ENCODE measurements at places on chromosomes 1 and 21.
A peak's percentile ranks its signal among the peaks of the same experiment; 100 is the strongest.

- no peak for DNase-seq
These were observed 12.0 kb upstream of the RBP7 start for GRCh38 chr1:9985001-9985400.

DNA sequence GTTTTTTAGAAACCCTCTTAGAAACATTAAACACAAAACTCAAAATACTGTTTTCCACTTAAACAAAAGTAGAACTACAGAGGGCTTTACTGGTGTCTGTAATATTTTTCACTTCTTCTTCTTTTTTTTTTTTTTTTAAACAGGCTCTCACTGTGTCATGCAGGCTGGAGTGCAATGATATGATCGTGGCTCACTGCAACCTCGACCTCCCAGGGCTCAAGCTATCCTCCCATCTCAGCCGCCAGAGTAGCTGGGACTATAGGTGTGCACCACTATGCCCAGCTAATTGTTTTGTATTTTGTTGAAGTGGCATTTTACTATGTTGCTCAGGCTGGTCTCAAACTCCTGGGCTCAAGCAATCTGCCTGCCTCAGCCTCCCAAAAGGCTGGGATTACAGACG, 194.8 kb downstream of the DAB1 start:
- no peak for DNase-seq

DNA sequence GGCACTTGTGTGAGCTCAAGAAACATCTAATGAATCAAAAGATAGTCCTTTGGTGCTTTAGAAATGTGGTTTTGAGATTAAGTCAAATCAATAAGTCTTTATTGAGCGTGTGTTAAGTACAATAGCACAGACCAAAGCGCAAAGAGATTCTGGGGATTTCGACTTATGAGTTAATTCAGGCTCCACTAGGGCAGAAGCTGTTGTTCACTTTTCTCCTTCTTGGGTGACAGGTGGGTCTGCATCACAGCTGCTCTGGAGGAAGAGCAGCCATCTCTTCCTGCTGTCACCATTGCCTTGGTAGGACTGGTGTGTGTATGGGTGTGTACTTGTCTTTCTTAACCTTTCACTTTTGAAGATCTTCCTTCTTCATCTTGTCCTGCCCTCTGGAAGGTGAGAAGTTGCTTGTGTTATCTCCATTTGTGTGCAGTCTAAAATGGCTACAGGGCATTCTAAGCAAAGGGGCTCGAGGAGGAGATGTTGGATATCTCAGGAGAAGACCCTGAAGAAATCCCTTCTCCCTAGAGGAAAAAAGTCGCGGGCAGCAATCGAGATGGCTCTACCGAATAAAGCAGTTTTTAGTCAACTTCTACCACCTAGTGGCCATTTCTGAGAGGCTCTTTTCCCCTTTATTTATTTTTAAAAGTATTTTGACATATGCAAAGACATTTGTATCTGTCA, 22.9 kb upstream of the DISC1 start:
- peak; percentile 27 for DNase-seq

DNA sequence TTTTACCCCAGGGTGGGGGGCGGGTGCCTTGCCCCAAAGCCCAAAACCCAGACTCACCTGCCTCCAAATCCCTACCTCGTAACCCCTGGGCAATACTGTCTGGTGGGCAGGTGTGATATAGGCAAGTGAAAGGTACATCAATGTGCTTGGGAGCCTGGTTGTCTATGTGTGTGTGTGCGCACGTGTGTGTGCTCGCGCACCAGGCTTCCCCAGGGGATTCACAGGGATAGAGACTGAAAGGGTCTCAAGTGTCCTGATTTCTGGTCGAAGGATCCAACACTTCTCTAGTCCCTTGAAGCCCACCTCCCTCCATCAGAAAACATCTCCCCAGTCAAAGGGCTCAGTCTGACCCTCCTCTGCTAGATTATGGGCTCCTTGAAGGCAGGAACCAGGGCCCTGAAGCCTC, 28.9 kb upstream of the EPB41 start:
- no peak for DNase-seq

DNA sequence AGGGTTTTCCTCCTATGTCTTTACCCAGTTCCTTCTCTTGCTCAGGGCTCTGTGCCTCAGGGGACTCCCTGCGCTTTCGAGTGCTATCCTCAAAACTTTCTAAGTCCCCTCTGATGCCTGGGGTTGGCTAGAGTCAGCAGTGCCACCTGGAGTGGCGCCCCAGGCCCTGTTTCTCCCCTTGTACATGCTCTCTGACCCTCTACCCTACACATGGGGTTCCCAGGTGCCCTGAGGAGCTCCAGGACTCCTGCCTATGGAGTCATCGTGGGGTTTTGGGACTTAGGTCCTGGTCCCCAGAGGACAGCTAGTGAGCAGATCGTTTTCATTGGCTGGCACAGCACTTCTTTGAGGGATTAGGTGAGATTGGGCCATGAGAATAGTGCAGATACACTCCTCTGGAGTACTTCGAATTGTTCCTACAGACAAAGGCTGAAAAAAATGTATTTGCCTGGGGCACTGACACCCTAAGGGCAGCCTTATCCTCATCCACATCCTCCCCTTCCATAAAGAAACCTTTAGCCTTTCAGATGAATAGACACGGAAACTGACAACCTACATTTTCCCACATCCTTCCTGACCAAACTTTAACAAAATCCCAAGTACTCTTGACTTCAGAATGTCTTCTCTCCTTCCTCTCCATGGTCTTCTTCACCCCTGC, 41.5 kb downstream of the LGR6 start:
- DNase-seq: no peak

DNA sequence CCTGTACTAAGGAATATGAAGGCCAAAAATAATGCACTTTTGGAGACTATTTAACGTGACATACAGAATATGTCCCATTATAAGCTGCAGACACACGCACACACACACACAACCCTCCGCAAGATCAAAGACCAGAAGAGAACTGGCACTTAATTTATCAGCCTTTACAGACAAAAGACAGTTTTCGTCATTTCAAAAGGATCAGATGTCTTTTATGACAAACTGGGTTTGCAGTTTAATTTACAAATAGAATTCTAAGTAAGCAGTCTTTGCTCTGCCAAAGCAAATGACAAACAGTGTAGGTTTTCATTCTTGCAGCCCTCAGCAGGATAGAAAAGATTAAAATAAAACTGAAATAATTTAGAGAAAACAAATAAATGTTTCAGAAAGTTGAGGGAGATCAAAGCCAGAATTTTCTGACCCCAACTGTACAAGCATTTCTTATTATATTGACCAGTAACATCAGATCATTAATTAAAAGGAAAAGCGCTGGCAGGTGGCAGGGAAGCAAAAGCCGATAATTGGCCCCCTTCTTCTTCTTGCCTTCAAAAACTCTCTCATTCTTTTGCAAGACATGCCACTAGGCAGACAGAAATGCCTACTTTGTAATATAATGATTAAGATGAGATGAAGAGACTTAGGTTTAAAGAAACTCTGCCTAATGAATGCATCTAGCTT, 169.0 kb downstream of the DENND1B start:
- DNase-seq: no peak

GRCh38 chr1:119535381-119535780, 28.4 kb downstream of the HSD3B1 start:
- DNase-seq: no peak

DNA sequence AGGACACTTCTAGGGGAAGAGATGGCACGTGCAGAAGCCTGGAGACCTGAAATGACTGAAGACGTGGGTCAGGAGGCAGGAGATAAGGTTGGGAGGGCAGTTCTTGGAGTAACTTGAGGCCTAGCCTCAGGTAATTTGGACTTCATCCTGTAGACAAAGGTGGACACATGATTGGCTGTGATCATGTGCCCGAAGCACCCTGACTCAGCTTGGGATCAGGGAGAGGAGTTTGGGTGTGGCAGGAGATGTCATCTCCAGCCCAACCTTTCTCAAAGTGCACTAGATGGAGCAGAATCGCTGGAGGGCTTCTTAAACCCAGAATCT, 1.5 kb downstream of the SLC66A1 start:
- DNase-seq: no peak
